ENCODE measurements at places on chromosomes 3 and 15. TPM values are rescaled to one million over a fixed set of nuclear protein-coding genes. Genes with fewer than 3 reads are reported as not detected.

CYP8B1 gene
- not detected for total RNA-seq

CHST2 gene
- 11.9 TPM for total RNA-seq

PHC3 gene
- 66.6 TPM for total RNA-seq

SLC7A14 gene
- total RNA-seq: not detected

SLC51B gene
- 6.0 TPM for total RNA-seq
